Fibroblast of skin of scalp (primary cell): ENCODE measurements at places on chromosomes 6 and 20.

DNA sequence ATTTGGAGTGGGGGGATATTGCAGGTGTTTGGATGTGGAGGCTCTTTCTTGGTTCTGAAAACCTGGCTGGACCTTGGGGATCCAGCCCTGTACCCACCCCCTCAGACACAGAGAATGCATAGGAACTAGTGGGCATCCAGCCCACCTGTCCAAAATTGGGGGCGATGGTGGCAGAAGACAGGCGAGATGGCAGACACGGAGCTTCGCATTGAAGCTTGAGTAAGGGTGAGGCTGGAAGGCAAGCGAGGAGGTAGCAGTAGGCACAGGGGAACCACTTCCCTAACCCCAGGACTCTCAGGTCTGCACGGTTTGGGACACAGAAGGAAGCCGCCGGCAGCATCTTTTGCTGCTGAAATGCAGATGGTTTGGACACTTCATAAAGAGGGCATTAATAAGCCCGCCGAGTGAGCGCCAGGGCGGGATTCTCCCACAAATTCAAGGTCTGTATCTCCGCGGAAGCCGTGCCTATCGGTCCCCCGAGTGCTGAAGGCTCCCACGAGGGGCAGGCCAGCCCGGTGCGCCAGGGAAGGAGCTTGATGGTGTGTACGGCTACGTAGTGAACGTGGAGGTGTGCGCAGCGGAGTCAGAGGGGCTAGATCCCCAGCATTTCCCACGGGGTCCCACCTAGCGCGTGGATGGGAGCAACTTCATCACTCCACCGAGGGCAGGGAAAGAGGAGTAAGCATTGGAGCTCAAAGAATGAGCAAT, 1.6 kb upstream of the FOXA2 start:
- no peak for DNase-seq

DNA sequence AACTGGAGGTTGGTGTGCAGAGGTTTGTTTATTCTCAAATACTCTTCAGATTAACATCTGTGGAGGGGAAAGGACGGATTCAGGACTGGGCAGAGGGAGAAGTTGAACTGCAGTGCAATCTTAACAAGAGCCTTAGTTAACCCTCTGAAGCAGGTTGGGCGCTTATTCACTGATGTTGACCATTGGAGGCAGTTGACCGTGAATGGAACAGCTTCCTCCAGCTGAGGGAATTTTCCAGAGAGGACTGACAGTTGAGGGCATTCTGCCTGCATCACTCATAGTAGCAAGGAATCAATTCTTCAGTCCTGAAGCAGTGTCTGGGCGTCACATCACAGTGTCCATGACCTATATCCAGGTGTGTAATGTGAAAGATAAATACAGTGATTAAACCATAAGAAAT, 80.9 kb downstream of the PLCB4 start:
- DNase-seq, result no peak

DNA sequence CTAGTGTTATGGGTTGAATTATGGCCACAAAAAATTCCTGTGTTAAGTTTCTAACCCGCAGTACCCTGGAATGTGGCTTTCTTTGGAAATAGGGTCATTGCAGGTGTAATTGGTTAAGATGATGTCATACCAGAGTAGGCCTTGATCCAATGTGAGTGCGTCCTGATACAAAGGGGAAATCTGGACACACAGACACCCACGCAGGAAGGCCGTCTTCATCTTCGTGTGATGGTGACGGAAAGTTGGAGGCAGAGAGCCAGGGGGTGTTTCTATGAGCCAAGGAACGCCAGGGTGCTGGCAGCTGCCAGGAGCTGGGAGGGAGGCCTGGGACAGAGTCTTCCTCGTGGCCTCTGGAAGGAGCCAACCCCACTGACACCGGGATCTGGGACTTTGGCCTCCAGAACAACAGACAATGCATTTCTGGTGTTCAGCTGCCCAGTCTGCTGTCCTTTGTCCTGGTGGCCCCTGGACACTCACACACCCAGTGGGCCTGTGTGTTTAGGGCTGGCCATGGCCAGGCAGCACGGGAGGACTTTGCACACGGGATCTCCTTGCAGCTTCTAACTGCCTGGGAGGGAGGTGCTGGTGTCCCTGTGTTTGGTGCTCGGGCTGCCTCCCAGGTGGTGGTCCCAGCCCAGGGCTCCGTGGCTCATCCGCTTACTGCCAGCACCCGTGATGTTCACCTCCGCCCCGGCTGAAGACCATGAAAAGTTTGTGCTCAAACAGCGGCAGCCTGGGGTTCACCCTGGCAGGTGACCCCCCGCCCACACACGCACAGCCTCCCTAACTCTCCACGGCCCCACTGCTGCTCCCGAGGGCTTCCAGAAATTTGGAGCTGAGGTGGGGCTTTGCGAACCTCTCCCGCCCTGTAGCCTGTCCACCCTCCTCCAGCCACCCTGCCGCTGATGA, 53.4 kb upstream of the GATA5 start:
- DNase-seq, result no peak

- no peak for DNase-seq
Observed at GRCh38 chr6:6026513-6027205, 19.9 kb upstream of the NRN1 start.

DNA sequence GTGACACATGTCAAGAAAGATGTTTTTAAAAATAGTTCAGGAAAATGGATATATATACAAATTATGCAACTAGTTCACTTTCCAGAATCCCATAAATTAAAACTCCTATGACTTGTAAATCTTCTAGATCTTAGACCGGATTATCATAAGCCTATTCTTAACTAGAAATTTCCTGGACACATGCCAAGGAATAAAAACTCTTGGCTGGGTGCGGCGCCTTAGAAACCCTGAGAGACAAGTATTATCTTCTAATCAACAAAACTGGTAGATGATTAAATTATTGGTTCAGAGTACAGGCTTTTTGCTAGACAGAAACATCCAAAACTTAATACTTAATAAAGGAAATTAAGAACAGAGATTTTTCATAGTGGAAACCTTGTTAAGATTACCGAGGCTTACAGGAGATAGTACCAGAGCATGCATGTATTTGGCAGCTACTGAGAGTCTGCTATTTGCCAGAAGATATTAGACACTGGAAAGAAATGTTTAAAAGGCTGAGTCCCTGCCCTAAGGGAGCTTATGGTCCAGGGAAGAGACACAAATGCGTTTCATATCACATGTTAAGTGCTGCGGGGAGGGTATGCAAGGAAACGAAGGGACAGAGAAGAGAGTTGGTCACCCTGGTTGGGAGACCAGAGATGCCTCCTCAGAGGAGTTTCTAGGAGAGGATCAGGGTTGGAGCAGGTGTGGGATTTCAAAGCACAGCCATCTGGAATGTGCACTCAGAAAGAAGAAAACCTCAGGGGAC, 46.5 kb upstream of the IFNGR1 start:
- DNase-seq, result no peak

DNA sequence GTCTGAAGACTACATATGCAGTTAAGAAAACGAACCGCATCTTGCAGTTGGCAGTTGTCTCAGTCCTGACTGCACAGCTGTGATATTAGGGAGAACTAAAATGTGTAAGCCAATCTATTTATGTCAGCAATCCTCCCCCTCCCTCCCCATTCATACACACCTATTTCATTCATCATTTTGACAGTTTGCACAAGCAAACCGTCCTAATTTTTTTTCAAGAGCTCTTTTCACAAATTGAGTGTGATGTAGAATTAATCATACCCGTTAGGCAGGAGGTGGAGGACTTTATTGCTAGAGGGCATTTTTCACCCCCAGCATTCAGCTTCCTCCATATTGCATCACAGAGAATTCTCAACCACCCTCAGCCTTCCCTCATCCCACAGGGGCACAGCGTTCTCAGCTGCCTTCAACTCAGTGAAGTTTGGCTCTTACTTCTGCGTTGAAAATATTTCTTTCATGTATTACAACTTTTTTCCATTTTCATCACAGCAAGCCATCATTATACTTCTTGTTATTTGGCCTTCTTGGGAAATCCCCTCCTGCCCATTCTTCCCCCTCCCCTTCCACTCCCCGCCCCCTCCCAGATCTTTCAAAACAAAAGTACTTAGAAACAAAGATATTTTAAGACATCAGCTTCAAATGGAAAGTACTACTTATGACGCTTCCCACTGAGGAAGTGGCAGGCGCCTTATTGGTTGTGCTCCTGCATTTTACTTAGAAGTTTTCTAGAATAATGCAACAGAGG, 37.5 kb downstream of the NOX3 start:
- DNase-seq, result peak; percentile 84
